Left ventricle myocardium superior (tissue), 1 donor: ENCODE measurements at places on chromosomes 12 and 14.

DNA sequence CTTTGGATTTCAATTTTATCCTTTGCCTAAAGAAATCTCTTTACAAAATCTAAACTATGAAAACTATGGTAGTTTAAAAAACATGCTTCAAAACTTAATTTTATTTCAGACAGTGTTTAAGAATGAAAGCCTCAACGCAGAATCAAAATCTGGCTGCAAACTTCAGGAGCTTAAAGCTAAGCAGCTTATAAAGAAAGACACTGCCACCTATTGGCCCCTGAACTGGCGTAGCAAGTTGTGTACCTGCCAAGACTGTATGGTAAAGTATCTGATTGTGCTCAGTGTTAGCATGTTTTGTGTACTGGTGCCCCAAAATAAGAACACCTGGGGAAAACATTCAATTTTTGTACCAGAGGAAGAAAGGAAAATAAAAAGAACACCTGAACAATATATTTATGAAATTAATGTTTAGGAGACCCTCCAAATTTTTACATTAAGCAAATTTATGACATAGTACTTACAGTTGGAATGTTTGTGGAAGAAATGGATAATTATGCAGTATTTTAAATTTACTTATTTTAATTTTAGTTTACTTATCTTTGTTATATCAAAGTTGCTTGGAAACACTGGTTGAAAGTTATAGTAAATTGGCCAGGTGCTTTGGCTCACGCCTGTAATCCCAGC lies 12.2 kb downstream of the UBR7 start:
- no peak for DNase-seq

DNA sequence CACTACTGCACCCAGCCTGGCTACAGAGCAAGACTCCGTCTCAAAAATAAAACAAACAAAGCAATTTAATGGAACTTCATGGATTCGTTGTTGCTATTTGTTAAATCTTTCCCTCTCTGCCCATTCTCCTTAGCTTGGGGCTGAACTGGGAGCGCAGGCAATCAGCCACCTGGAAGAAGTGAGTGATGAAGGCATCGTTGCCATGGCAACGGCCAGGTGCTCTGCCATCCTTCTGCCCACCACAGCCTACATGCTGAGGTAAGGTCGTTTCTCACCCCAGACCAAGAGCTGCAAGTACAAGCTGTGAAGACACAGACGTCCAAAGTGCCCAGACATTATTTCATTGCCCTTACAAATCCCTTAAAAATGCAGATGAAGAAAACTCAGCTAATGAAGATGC lies 19.1 kb downstream of the AMDHD1 start:
- no peak for DNase-seq

DNA sequence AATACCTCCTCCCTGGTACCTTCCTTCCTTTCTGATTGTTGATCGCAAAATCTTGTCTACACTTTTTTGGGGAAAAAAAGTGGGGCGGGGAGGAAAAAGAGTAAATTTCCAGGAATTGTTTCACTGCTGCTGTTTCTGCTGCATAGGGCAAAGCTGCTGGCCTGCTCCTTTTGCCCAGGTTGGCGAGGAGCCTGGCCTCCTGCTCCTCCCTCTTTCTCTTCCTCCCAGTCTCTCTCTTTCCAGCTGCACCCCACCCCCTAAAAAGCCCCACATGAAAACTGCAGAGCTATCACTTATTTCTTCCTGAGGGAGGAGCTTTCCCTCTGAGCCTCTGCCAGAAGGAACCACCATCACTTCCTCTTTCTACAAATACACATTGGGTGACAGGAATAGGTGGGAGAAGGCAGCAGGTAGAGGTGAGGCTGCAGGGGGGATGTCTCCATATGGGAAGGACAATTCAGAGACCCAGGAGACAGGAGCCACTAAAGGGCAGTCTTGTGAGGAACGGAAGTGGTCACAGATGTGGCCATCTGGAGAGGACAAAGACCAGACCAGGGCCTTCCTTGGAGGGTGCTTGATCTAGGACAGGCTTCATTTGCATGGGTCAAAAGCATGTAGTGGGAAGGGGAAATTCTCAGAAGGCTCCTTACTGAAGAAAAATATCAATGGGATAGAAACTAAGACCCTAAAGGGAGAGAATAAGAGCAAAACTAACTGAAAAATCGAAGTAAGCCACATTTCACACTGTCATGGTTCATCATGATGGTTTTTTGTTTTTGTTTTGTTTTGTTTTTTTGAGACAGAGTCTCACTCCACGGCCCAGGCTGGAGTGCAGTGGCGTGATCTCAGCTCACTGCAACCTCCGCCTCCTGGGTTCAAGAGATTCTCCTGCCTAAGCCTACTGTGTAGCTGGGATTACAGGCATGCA lies 14.8 kb downstream of the ZBTB39 start:
- DNase-seq: peak; percentile 60

- no peak for DNase-seq
These were observed 36.8 kb upstream of the SPTSSA start for GRCh38 chr14:34498684-34499412.

DNA sequence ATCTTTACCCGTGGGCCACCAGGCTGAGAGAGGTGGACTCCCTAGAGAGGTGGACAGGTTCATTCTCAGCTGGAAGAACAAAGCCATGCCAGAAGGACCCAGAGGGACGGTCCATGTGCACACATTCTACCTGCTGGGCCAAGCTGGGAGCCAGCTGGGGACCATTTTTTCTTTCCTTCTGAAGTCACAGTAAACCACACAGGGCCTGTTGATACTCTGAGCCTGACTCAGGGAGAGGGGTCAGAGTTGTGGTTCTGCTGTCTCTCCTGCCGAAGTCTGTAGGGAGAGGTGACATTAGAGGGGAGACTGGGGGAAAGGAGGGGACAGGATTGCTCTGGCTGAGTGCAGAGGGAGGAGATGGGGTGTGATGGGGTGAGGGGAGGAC lies 148.6 kb downstream of the TSPAN9 start:
- no peak for DNase-seq

DNA sequence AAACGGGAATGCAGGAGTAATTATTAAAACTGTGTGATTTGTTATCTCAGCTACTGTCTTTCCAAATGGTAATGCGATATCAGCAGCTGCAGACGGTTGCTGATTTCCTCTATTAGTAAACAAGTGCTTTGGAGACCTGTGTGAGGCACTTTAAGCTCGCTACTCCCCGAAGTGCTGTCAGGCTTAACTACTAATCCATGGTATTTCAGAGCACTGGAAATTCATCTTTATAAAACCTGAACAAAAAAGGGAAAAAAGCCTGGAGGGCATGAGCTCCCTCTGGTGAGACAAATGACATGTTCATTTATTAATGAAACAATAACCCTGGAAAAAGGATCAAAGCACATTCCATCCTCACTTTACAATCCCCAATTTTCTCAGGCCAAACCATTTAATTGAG lies 143.6 kb upstream of the OTX2 start:
- no peak for DNase-seq

GRCh38 chr14:77221241-77221871 lies 39.8 kb downstream of the TMEM63C start:
- no peak for DNase-seq

DNA sequence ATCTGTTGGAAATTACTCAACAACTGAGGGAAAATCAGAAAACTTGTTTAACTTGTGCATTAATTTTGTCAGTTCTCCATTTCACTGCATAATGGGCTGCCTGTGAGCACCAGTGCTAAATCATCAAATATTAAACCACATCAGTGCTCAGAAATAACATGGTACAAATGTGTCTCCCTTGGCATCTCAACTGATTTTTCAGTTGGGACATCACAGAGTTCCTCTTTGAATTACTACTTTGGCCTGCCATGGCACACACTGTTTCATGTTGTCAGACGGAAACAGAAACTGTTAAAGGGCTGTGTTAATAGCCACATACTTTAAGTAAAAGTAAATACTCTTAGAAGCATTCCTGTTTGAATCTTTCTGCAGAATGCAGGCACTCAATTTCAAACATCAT lies 42.1 kb upstream of the STRN3 start:
- DNase-seq: no peak

- DNase-seq: no peak
These were observed 260.5 kb upstream of the ATP2B1 start for GRCh38 chr12:89969093-89969492.

GRCh38 chr12:40032433-40033241 lies 73.2 kb downstream of the SLC2A13 start:
- DNase-seq: no peak

DNA sequence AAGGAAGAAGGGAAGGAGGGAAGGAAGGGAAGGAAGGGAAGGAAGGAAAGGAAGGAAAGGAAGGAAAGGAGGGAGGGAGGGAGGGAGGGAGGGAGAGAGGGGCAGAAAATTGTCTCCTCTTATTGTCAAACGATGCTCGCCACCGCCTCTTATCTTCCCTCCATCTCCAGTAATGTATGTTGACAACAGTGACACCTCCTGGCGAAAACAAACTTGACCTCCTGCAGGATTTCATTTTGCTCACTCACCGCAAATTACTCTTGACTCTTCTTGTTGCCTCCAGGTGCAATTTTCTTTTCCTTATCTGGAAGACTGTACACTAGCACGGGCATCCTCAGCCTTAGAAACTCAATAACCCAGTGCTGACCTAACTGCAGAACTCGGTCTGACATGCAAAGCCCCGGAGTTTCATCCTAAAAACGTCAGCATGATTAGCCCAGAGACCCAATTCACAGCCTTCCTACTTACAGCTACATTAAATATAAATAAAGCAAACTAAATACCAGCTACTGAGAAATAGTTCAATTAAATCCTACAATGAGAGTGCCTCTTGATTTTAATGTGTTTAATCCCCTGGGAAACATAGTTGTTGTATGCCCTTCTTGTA lies 512.4 kb upstream of the TMPO start:
- no peak for DNase-seq
